GM12878 (cell line): ENCODE measurements at places on chromosomes 4 and X. TPM values are rescaled to one million over a fixed set of nuclear protein-coding genes. Genes with fewer than 3 reads are reported as not detected.

The BEX2 gene
- total RNA-seq = 0.56 and 0.80 TPM in 2 replicates

The RGN gene
- total RNA-seq = 0.13 and 0.15 TPM in 2 replicates

The PLCXD1 gene
- total RNA-seq = 27.5 and 28.6 TPM in 2 replicates

The PPP1R2C gene
- total RNA-seq = not detected in 2 replicates

The RASSF6 gene
- 0.43 and 0.62 TPM in 2 replicates for total RNA-seq

The P2RY8 gene
- 61.3 and 61.8 TPM in 2 replicates for total RNA-seq

The ODAPH gene
- total RNA-seq = not detected in 2 replicates

DNA sequence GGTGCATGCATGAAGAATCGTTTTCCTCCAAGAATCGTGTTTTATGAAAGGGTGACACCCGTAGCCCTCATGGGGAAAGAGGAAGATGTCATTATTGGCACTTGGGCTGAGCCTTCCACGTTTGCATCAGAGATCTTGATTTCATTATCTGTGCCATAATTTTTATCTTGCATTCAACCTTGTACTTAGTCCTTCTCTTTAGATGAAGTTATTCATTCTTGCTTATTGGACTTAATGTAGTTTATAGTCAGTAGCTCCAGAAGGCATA, 66.8 kb downstream of the GAB1 start:
- peaks cover 30% of the 10 kb centered on the region for H3K4me1 ChIP-seq
- 0 out of 2 replicates have a peak overlapping the region, but pooled peaks have one; percentile 1 for H3K4me3 ChIP-seq
- no peaks in the 10 kb centered on the region for H3K36me3 ChIP-seq
- H3K27ac ChIP-seq = no peak overlapping the region
- no peaks in the 10 kb centered on the region for H3K27me3 ChIP-seq

- no peak for DNase-seq
- H3K27me3 ChIP-seq = no peaks in the 10 kb centered on the region
- H3K4me1 ChIP-seq = no peaks in the 10 kb centered on the region
- H3K36me3 ChIP-seq = no peaks in the 10 kb centered on the region
- no peak overlapping the region for H3K27ac ChIP-seq
Measured at GRCh38 chr4:48692897-48693296, 87.2 kb downstream of the FRYL start.

DNA sequence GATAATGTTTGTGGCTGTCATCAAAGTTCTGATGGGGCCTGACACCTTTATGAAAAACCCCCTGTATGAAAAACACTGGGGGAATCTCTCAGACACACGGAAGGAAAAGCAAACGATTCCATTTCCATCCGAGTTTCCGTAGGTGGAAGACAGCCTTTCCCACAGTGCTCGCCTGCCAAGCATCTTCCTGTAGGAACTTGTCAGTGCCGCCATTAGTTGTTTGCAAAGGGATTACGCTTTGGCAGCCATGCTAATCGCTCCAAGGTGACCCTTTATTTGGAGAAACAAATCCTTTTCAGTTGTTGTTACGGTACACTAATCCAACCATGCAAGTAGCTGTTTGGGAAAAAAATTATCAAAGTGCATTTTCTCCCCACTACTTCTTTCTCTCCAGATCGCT, 44.4 kb upstream of the STOX2 start:
- no peaks in the 10 kb centered on the region for H3K4me1 ChIP-seq
- no peaks in the 10 kb centered on the region for H3K36me3 ChIP-seq
- H3K27me3 ChIP-seq = 0 out of 2 replicates have a peak, but pooled peaks cover 2% of the 10 kb centered on the region
- no peak overlapping the region for H3K4me3 ChIP-seq

DNA sequence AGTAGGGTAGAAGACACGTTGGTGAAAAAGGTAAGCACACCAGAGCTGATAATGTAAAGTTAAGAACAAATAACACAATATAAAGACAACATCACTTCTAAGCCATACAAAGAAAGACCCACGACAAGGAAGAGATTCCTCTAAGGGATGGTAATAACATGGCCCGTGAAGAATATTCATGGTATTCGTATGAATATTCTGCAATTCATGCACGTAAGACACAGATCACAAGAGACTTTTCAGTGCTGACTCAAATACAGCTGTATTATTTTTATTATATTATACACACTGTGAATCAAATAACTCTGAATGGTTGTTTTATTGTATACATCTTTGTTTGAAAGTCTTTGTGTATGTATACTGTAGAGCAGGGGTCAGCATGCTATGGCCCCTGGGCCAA, 29.5 kb upstream of the ZCCHC13 start:
- H3K27me3 ChIP-seq = no peaks in the 10 kb centered on the region
- no peaks in the 10 kb centered on the region for H3K36me3 ChIP-seq
- no peak overlapping the region for H3K4me3 ChIP-seq
- no peak for DNase-seq

GRCh38 chr4:13611283-13611842, 16.2 kb downstream of the BOD1L1 start:
- peaks cover 36% of the 10 kb centered on the region for H3K4me1 ChIP-seq
- peak; percentile 52 for DNase-seq
- H3K36me3 ChIP-seq = peaks cover 5% of the 10 kb centered on the region
- no peaks in the 10 kb centered on the region for H3K27me3 ChIP-seq
- peak overlapping the region; percentile 82 for H3K27ac ChIP-seq
- peak overlapping the region; percentile 12; the same call in 1 of the 2 replicates for H3K4me3 ChIP-seq

DNA sequence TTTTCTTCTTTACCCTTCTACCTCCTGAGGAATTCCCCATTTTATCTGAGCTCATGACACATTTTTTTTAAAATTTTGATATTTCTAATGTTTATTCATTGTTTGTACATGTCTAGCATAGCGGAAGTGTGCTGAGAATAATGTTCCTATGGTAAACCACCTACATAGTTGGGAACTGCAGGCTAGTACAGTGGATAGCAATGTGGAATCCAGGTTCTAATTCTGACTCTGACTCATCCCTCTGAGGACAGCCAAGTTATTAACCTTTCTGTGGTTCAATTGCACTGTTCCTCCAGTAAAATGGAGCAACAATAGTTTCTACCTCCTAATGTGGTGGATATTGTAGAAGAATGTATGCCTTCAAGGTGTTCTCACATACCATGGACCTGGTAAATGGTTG, 20.6 kb upstream of the APELA start:
- H3K36me3 ChIP-seq = no peaks in the 10 kb centered on the region
- no peaks in the 10 kb centered on the region for H3K4me1 ChIP-seq
- H3K4me3 ChIP-seq = no peak overlapping the region
- no peak overlapping the region for H3K27ac ChIP-seq
- no peaks in the 10 kb centered on the region for H3K27me3 ChIP-seq

DNA sequence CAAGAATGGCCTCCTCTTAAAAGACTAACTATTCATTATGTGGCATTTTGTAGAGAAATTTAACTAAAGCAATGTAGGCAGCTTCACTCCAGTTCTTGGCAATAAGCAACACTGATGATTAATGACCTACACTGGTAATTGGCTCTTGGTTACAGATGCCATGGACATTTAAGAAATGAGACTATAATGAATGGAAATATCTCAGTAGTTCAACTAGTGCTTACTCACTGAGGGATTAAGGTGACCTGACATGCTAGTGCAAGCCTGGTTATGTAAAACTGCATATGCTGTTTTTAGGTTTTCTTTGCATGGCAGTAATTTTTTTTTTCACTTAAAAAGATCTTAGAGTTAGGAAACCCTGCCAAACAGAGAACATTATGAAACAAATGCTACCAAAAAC, 152.7 kb upstream of the AADAT start:
- no peaks in the 10 kb centered on the region for H3K27me3 ChIP-seq
- H3K36me3 ChIP-seq = no peaks in the 10 kb centered on the region
- H3K4me1 ChIP-seq = no peaks in the 10 kb centered on the region
- DNase-seq = no peak

GRCh38 chr4:157075811-157076577, at the start of gene GLRB:
GLRB (plus strand) TSS chr4:157076150; CDS start chr4:157078025, 1,875 bp downstream.
- no peaks in the 10 kb centered on the region for H3K36me3 ChIP-seq
- H3K27me3 ChIP-seq = no peaks in the 10 kb centered on the region
- no peak within 1 kb of the TSS for H3K27ac ChIP-seq
- H3K4me1 ChIP-seq = no peaks in the 10 kb centered on the region
- no peak within 1 kb of the TSS for H3K4me3 ChIP-seq
- DNase-seq = no peak

DNA sequence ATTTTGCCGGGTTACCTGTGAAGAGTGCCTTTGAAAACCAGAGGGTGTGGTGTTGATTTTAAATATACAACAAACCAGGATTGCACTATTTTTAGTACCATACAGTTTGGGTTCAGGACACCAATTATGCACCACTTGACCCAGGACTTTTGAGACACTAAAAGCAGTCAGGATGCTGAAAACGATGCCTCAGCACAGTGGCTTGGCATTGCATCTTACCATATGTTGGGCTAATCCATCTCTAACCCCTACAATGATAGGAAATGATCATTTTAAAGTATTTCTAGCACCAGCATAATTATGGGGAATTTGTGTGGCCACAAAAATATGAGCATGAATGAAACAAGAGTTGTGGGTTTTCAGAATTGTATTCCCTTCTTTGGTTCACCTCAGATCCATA, 4.1 kb downstream of the IBSP start:
- H3K36me3 ChIP-seq = no peaks in the 10 kb centered on the region
- H3K4me3 ChIP-seq = no peak overlapping the region
- H3K4me1 ChIP-seq = no peaks in the 10 kb centered on the region
- no peaks in the 10 kb centered on the region for H3K27me3 ChIP-seq

DNA sequence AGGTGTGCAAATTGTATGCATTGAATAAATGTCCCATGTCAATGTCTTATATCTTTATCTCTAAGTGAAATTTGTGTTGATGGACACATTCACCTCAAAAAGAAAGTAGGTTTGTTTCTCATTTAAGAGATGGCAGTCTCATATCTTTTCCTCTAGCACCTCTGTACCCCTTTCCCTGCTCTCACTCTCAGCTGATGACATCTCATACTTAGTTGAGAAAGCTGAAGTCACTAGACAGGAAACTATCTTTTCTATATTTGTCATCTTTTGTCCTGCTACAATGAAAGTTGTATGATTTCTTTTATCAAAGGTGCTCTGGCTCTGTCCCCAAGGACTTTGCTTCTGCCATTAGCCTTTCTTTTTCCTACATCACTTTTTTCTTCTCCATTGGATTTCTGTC, 84.0 kb upstream of the GRPR start:
- peak overlapping the region; percentile 4; the same call in 1 of the 2 replicates for H3K27ac ChIP-seq
- no peak for DNase-seq
- H3K36me3 ChIP-seq = no peaks in the 10 kb centered on the region
- H3K4me3 ChIP-seq = no peak overlapping the region
- H3K4me1 ChIP-seq = peaks cover 3% of the 10 kb centered on the region; the same call in 1 of the 2 replicates
